ENCODE measurements at places on chromosomes 7 and 10.

- H3K4me3 ChIP-seq, result no peak overlapping the region
- no peaks in the 10 kb centered on the region for H3K4me1 ChIP-seq
- H3K36me3 ChIP-seq, result no peaks in the 10 kb centered on the region
- H3K27ac ChIP-seq, result no peak overlapping the region
- no peak for DNase-seq
Observed at GRCh38 chr10:125355657-125356056, 195.3 kb upstream of the CTBP2 start.

GRCh38 chr7:55254242-55254595, 110.9 kb upstream of the LANCL2 start:
- no peak for DNase-seq
- H3K27me3 ChIP-seq, result peaks cover 34% of the 10 kb centered on the region
- peak overlapping the region; percentile 75 for H3K27ac ChIP-seq
- no peaks in the 10 kb centered on the region for H3K36me3 ChIP-seq

GRCh38 chr7:42913591-42913990, 1.7 kb upstream of the C7orf25 start:
- H3K4me1 ChIP-seq, result peaks cover 34% of the 10 kb centered on the region
- no peak for DNase-seq
- H3K27me3 ChIP-seq, result no peaks in the 10 kb centered on the region
- H3K27ac ChIP-seq, result peak overlapping the region; percentile 63
- H3K36me3 ChIP-seq, result no peaks in the 10 kb centered on the region

DNA sequence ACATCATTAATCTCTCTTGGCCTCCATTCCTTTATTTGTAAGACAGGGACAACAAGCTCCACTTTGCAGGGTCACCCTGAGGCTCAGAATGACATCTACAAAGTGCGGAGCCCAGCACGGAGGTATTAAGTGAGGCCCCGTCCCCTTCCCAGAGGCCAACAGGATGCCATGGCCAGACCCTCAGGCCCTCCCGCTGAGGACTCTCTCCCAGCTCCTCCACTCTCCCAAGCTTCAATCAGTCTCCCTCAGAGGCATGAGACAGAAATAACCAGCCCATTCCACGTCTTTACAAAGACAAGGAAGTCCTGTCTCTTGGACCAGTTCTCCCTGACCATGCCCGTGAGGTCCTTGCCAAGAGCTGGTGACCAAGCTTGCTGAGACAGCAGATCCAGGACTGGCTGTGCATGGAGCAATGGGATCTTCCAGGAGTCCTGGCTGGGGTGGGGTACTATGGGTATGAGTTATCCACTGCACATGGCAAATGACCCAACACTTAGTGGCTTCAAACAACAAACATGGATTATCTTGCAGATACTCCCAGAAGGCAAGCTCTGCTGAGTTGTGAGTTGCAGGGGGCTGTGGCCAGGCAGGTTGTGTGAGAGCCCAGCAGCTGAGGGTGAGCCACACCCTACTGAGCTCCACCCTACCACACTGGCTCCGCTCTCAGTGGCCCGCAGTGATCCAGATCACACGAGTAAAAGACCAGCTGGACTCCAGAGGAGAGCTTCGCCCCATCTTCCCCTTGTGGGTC, 4.3 kb upstream of the PPIF start:
- no peaks in the 10 kb centered on the region for H3K36me3 ChIP-seq
- no peak overlapping the region for H3K4me3 ChIP-seq
- H3K27me3 ChIP-seq, result no peaks in the 10 kb centered on the region
- H3K4me1 ChIP-seq, result peaks cover 3% of the 10 kb centered on the region

DNA sequence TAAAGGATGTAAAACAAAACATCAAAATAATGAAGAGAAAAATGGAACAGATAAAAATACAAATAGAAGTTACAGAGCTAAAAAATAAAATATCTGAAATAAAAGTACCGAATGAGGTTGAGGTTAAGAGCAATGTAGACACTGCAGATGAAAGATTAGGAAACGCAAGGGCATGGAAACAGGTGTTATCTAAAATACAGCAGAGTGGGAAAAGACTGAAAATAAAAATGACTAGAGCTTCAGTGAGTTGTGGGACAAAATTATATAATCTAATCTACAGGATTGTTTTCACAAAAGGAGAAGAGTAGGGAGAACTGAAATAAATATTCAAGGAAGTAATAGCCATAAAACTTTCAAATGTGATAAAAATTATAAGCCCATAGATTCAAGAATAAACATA, 123.8 kb downstream of the PTEN start:
- DNase-seq, result no peak
- H3K4me3 ChIP-seq, result no peak overlapping the region
- H3K27ac ChIP-seq, result no peak overlapping the region
- H3K4me1 ChIP-seq, result no peaks in the 10 kb centered on the region

GRCh38 chr10:15504101-15504840, 133.2 kb upstream of the FAM171A1 start:
- H3K27me3 ChIP-seq, result no peaks in the 10 kb centered on the region
- H3K4me1 ChIP-seq, result no peaks in the 10 kb centered on the region
- H3K36me3 ChIP-seq, result no peaks in the 10 kb centered on the region
- H3K4me3 ChIP-seq, result no peak overlapping the region
- DNase-seq, result no peak

DNA sequence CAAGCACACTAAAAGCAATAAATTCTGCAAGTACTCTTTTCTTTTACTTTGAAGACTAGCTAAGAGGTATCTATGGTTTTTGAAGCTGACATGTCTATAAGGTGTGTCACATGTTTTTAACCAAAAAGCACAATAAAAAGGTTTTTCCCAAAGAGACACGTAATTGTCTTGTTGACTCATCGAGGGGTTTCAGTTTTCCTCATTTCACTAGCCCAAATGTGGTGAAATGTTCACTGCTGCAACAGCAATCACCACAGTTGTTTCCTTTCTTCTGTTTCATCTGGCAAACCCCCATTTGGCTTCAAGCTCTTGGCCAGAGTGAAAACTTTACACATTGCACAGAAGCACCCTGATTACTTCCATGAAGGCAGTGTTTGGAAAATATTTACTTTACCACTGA, 3.8 kb upstream of the HOXA4 start:
- no peak for DNase-seq
- H3K4me1 ChIP-seq, result peaks cover 24% of the 10 kb centered on the region
- H3K27ac ChIP-seq, result peak overlapping the region; percentile 34
- no peak overlapping the region for H3K4me3 ChIP-seq

GRCh38 chr10:30984563-30985328, 46.9 kb downstream of the ZNF438 start:
- no peak for DNase-seq
- H3K4me3 ChIP-seq, result no peak overlapping the region
- no peak overlapping the region for H3K27ac ChIP-seq
- peaks cover 12% of the 10 kb centered on the region for H3K4me1 ChIP-seq
- peaks cover under 1% of the 10 kb centered on the region for H3K36me3 ChIP-seq

GRCh38 chr7:158030566-158030965, 557.1 kb downstream of the PTPRN2 start:
- no peaks in the 10 kb centered on the region for H3K4me1 ChIP-seq
- H3K4me3 ChIP-seq, result no peak overlapping the region
- H3K36me3 ChIP-seq, result no peaks in the 10 kb centered on the region
- H3K27ac ChIP-seq, result no peak overlapping the region
- no peaks in the 10 kb centered on the region for H3K27me3 ChIP-seq

DNA sequence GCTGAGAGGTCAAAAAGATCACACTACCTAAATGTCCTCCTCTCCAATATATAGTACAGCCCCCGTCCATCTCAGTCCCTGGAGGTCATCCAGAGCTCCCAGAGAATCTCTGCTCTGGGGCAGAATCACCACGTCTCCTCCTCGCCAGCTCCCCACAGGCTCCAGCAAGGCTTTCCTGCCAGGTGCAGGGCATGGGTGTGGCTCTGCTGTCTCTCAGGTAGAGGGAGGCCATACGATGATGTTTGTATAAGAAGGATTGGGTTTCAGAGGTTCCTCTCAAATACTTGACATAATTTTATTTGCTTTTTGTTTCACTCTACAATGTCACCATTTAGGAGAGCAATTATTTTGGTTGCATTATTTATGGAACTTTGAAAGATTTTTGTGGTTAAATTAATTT, 98.3 kb upstream of the PRSS58 start:
- no peaks in the 10 kb centered on the region for H3K4me1 ChIP-seq
- DNase-seq, result no peak
- H3K36me3 ChIP-seq, result no peaks in the 10 kb centered on the region
- H3K4me3 ChIP-seq, result no peak overlapping the region

All from tibial nerve (tissue), 4 donors.